ENCODE measurements at places on chromosomes 3 and 15. TPM values are rescaled to one million over a fixed set of nuclear protein-coding genes. Genes with fewer than 3 reads are reported as not detected.

- H3K27ac ChIP-seq: no peak overlapping the region
- no peaks in the 10 kb centered on the region for H3K36me3 ChIP-seq
- H3K27me3 ChIP-seq: no peaks in the 10 kb centered on the region
- H3K4me1 ChIP-seq: no peaks in the 10 kb centered on the region
- H3K4me3 ChIP-seq: no peak overlapping the region
Measured at GRCh38 chr15:64970698-64971097, 19.0 kb downstream of the SPG21 start.

GRCh38 chr15:25903024-25903581 lies 40.0 kb upstream of the ATP10A start:
- H3K27ac ChIP-seq: no peak overlapping the region
- H3K4me3 ChIP-seq: no peak overlapping the region
- H3K27me3 ChIP-seq: no peaks in the 10 kb centered on the region
- DNase-seq: no peak
- no peaks in the 10 kb centered on the region for H3K36me3 ChIP-seq
- H3K4me1 ChIP-seq: no peaks in the 10 kb centered on the region

DNA sequence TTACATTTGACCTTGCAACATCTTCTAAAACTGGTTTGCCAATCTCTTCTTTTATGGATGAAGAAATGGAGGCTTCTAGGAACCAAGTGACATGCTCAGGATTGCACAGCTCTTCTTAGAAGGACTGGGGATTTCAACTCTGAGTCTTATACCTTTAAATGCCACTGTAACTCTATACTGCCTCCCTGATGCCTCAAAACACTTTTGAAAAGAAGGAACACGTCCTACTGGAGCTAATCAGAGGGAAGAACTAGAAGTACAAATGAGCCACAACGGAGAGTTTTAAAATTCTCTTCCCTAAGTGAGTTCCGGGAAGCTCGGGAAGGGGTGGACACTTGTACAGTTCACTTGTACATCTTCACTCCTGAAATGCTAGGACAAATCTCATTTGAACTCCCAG lies 949 bp upstream of the MITF start:
- peak overlapping the region; percentile 78 for H3K27ac ChIP-seq
- H3K36me3 ChIP-seq: no peaks in the 10 kb centered on the region
- no peaks in the 10 kb centered on the region for H3K4me1 ChIP-seq
- H3K4me3 ChIP-seq: peak overlapping the region; percentile 78
- DNase-seq: no peak

GRCh38 chr15:86375733-86376280 lies 296.1 kb downstream of the AGBL1 start:
- H3K27ac ChIP-seq: no peak overlapping the region
- H3K36me3 ChIP-seq: no peaks in the 10 kb centered on the region
- no peak overlapping the region for H3K4me3 ChIP-seq
- no peaks in the 10 kb centered on the region for H3K4me1 ChIP-seq

DNA sequence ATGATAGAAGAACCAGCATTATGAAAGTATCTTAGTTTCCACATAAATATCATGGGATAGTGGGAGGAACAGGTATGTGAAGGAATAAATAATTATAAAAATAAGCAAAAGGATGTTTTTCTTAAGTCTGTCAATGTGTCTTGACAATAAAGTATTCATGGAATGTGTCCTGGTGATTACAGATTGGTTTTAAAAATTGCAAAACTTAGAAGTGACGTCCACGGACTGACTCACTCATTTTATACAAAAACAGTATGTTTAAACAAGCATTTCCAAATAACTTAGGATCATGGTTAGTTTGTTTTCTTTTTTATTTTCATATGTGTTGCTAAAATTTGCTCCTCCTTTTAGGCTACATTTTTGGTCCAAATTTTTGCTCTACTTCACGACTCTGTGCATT lies 687.0 kb upstream of the NECTIN3 start:
- H3K4me3 ChIP-seq: no peak overlapping the region
- no peaks in the 10 kb centered on the region for H3K27me3 ChIP-seq
- H3K27ac ChIP-seq: no peak overlapping the region
- no peaks in the 10 kb centered on the region for H3K36me3 ChIP-seq

Gene RTP1
- not detected for total RNA-seq

GRCh38 chr15:65757256-65757655 lies 34.8 kb downstream of the DENND4A start:
- no peaks in the 10 kb centered on the region for H3K4me1 ChIP-seq
- H3K27ac ChIP-seq: no peak overlapping the region

Gene GOLGA8G
- total RNA-seq: 7.9 TPM

DNA sequence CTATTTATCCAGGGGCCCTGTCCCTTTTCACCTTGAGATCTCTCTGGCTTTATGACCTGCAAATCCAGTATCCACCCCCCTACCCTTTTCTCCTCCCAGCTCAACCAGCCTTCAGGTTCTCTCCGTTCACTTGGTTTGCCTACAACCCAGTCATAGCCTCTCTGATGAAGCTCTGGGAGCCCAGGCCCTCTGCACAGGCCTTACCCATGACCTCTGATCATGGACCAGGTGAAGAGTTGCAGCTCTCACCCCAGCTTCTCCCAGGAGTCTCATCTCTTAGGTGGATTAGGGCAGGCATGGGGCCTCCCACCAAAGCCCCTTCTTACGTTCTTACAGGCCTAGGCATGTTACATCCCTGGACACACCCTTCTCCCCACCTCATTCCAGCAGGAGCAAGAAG lies 59.8 kb downstream of the EXOG start:
- DNase-seq: no peak
- H3K36me3 ChIP-seq: no peaks in the 10 kb centered on the region
- H3K4me3 ChIP-seq: no peak overlapping the region
- H3K27ac ChIP-seq: no peak overlapping the region
- no peaks in the 10 kb centered on the region for H3K4me1 ChIP-seq

DNA sequence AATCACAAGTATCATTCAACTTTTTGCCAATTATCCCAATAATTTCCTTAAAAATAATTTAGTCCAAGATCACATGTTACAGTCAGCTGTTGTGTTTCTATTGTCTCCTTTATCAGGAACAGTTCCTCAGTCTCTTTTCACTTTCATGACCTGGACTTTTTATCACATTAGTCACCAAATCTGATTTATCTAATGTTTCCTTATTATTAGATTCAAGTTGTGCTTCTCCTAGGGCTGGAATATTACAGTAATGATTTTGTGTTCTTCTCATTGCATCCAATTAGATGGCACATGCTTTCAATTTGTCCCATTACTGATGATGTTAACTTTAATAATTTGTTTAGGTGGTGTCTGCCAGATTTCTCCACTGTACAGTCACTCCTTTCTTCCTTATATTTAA lies 66.3 kb upstream of the DCBLD2 start:
- H3K27me3 ChIP-seq: no peaks in the 10 kb centered on the region
- H3K27ac ChIP-seq: no peak overlapping the region
- no peaks in the 10 kb centered on the region for H3K36me3 ChIP-seq
- no peak for DNase-seq

DNA sequence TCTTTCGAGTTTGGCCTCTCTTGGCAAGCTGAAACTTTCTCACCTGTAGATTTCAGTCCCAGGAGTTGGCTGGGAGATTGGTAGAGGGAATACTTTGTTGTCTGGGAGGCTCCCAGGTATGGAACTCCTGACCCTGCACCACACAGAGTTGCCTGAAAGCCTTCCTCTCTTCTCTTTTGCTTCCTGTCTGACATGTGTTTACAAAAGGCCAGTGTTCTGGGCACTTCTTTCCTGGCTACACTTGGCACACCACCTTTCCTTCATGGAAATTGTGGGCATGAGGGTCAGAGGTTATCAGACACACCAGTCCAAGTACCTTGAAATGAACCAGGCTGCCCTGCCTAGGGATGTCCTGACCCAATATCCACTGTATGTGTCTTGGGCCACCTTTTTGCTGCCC lies 123.7 kb downstream of the ABHD5 start:
- no peak overlapping the region for H3K27ac ChIP-seq
- H3K36me3 ChIP-seq: no peaks in the 10 kb centered on the region
- H3K4me3 ChIP-seq: no peak overlapping the region
- H3K27me3 ChIP-seq: no peaks in the 10 kb centered on the region

DNA sequence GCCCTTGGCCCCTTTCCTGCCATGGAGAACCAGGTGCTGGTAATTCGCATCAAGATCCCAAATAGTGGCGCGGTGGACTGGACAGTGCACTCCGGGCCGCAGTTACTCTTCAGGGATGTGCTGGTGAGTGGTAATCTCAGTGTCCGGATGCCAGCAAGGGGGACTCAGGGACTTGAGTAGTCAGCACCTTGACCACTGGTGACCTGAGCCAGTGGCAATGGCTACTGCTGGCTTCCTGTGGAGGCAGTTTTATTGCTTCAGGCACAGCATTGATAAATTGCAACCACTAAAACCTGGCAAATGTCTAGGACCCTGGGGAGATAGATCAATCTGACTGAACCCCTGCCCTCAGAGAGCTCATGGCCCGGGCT lies 830 bp downstream of the MAP2K5 start:
- H3K27me3 ChIP-seq: no peaks in the 10 kb centered on the region
- H3K4me1 ChIP-seq: peaks cover 4% of the 10 kb centered on the region
- peak; percentile 8 for DNase-seq
- peak overlapping the region; percentile 75 for H3K27ac ChIP-seq
- no peaks in the 10 kb centered on the region for H3K36me3 ChIP-seq
- H3K4me3 ChIP-seq: peak overlapping the region; percentile 80

Gene XCR1
- not detected for total RNA-seq

Gene CASR
- total RNA-seq: not detected

Gene CNTN3
- 8.2 TPM for total RNA-seq

DNA sequence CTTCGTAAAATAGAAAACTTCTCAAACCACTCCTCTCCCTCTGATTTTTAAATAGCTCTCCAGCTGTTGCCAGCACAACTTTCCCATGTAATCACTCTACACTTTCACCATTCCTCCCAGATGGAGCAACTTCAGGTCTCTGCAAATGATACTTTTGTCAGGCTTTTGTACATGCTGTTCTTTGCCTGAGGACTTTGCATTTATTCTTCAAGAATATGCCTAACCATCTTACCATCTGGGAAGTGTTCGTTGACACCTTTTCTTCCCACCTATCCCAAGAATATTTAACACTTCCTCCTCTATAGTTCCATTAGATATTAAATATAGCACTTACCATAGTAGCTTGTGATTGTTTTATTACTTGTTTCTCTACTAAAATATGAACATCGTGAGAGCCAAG lies 703.7 kb downstream of the CADM2 start:
- H3K4me3 ChIP-seq: no peak overlapping the region
- no peak for DNase-seq
- H3K27ac ChIP-seq: no peak overlapping the region
- no peaks in the 10 kb centered on the region for H3K36me3 ChIP-seq
- H3K27me3 ChIP-seq: no peaks in the 10 kb centered on the region
- no peaks in the 10 kb centered on the region for H3K4me1 ChIP-seq

- no peak overlapping the region for H3K4me3 ChIP-seq
- no peaks in the 10 kb centered on the region for H3K4me1 ChIP-seq
- H3K27ac ChIP-seq: no peak overlapping the region
- DNase-seq: no peak
- H3K36me3 ChIP-seq: peaks cover 5% of the 10 kb centered on the region
Measured at GRCh38 chr15:22902046-22902445, 63.6 kb downstream of the NIPA2 start.

- H3K4me3 ChIP-seq: no peak overlapping the region
- DNase-seq: no peak
- H3K4me1 ChIP-seq: no peaks in the 10 kb centered on the region
- H3K27me3 ChIP-seq: no peaks in the 10 kb centered on the region
- H3K36me3 ChIP-seq: no peaks in the 10 kb centered on the region
- no peak overlapping the region for H3K27ac ChIP-seq
Measured at GRCh38 chr3:143538577-143538981, 309.7 kb downstream of the SLC9A9 start.

Gene BOC
- 42.3 TPM for total RNA-seq

- H3K4me1 ChIP-seq: no peaks in the 10 kb centered on the region
- no peaks in the 10 kb centered on the region for H3K27me3 ChIP-seq
- DNase-seq: no peak
- H3K4me3 ChIP-seq: no peak overlapping the region
Measured at GRCh38 chr15:70160803-70161565, 63.3 kb upstream of the TLE3 start.

Gene ECT2
- 12.1 TPM for total RNA-seq

- H3K4me1 ChIP-seq: no peaks in the 10 kb centered on the region
- no peak overlapping the region for H3K27ac ChIP-seq
- no peaks in the 10 kb centered on the region for H3K36me3 ChIP-seq
- H3K27me3 ChIP-seq: no peaks in the 10 kb centered on the region
- no peak for DNase-seq
Measured at GRCh38 chr3:10955711-10956453, 36.7 kb upstream of the SLC6A1 start.

DNA sequence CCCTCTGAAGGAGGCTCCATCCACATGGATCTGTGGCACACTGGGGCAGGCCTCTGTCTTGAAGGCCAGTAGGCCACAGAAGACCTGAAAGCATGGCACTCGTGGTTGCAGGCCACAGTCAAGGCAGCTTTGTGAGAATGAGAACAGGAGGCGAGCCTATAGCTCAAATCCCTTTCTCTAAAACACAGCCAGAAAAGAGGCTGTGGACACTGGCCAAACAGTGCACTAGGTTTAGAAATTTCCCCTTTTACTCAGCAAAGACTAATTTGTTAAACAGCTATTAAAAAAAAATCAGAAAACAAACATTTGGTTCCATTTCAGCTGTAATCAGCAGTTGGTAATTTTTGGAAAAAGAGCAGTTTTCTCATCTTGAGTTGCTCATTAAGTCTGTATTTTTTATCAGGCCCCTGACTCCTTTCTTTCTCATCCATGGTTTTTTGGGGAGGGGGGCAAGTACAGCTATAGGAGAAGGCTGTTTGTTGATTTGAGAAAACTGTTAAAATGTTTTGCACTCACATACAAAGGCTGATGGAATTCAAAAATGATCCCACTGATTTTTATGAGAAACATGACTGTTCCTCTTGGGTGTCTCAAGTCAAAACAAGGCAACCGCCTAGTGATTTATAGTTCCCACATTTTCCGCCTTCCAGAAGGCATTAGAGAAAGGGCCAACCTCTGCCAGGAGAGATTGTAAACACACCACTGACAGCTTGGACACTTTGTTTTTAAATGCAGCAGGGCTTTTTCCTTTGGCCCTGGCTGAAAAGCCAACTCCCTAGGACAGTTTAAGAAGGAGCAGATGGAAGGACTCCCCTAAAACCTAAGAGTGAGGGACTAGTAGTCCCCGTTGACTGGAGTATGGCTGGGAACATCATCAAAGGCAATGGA lies 28.1 kb downstream of the PARP16 start:
- peak; percentile 77 for DNase-seq
- H3K27me3 ChIP-seq: no peaks in the 10 kb centered on the region
- H3K36me3 ChIP-seq: no peaks in the 10 kb centered on the region
- H3K27ac ChIP-seq: peak overlapping the region; percentile 68
- no peak overlapping the region for H3K4me3 ChIP-seq

Gene FBXW12
- not detected for total RNA-seq

GRCh38 chr3:119195151-119195476 lies 21.7 kb downstream of the UPK1B start:
- no peaks in the 10 kb centered on the region for H3K27me3 ChIP-seq
- no peaks in the 10 kb centered on the region for H3K36me3 ChIP-seq
- no peaks in the 10 kb centered on the region for H3K4me1 ChIP-seq
- DNase-seq: no peak
- H3K27ac ChIP-seq: no peak overlapping the region
- no peak overlapping the region for H3K4me3 ChIP-seq

GRCh38 chr3:98961161-98962155 lies 60.0 kb upstream of the DCBLD2 start:
- no peak overlapping the region for H3K4me3 ChIP-seq
- H3K27me3 ChIP-seq: no peaks in the 10 kb centered on the region
- H3K27ac ChIP-seq: no peak overlapping the region
- no peaks in the 10 kb centered on the region for H3K36me3 ChIP-seq
- DNase-seq: no peak

Gene MOBP
- total RNA-seq: not detected

Gene LAMB2
- 432 TPM for total RNA-seq

Gene GPR87
- total RNA-seq: 9.3 TPM

GRCh38 chr3:47646362-47646761 lies 67.7 kb upstream of the CSPG5 start:
- H3K27me3 ChIP-seq: no peaks in the 10 kb centered on the region
- no peak for DNase-seq
- H3K4me1 ChIP-seq: no peaks in the 10 kb centered on the region
- H3K27ac ChIP-seq: no peak overlapping the region
- no peak overlapping the region for H3K4me3 ChIP-seq

Gene BDH1
- total RNA-seq: 84.3 TPM

Data from prostate gland (tissue), 2 donors.